Ovary (tissue), 10 donors: ENCODE measurements at places on chromosomes 16 and 17. TPM values are rescaled to one million over a fixed set of nuclear protein-coding genes. Genes with fewer than 3 reads are reported as not detected.

- DNase-seq = peak; percentile 58
These were observed 8.0 kb downstream of the SPPL2C start for GRCh38 chr17:45852535-45853297.

DNA sequence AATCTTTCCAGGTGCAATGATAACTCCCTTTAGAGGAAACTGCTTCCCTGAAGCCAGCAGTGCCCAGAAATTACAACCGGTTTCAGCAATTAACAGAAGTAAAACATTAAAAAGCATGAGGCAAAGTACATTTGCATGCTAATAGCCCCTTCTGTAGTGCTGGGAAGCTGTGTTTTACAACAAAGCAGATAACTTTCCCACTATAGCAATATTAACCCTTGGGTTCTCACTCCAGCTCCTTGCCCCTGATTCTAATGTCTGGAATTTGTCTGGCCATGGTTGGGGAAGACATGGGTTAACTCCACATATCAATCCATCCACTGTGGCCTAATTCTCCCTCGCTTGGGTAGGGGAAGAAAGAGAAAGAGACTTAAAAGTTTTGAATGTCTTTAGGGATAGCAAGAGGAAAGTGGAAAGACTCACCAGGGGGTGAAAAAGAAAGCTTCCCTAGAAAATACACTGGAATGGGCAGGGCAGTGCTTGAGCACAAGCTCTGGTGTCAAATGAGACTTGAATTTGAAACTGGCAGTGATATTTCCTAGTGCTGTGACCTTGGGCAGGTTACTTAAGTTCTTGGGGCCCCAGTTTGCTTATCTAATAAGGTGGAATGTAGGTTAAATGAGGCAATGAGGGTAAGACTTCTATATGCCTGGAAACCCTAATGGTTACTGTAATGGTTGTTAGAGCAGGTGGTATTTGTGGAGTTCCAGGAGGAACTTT, 102.0 kb downstream of the SOX9 start:
- no peak for DNase-seq

RASD1 gene
- total RNA-seq = 27.3 TPM

- no peak for DNase-seq
These were observed 36.5 kb upstream of the BCAS3 start for GRCh38 chr17:60641126-60641525.

C16orf86 gene
- total RNA-seq = 2.2 TPM

DNA sequence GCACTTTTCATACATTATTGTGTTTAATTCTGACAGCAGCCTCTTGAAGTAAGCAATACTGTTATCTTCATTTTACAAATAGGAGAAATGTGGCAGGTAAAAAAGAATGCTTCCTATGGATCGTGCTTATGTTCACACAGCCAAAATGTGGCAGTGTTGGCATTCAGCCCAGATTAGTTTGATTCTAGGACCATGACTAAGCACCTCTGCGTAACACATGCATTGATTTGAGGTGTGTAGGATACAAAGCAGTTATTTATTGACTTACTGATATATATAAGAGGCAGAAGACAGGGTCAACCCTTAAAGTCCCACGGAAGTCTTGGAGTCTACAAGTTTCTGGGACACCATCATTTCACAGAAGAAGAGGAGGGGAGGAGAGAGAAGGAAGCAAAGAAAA, 1144.4 kb upstream of the GOT2 start:
- no peak for DNase-seq

DNA sequence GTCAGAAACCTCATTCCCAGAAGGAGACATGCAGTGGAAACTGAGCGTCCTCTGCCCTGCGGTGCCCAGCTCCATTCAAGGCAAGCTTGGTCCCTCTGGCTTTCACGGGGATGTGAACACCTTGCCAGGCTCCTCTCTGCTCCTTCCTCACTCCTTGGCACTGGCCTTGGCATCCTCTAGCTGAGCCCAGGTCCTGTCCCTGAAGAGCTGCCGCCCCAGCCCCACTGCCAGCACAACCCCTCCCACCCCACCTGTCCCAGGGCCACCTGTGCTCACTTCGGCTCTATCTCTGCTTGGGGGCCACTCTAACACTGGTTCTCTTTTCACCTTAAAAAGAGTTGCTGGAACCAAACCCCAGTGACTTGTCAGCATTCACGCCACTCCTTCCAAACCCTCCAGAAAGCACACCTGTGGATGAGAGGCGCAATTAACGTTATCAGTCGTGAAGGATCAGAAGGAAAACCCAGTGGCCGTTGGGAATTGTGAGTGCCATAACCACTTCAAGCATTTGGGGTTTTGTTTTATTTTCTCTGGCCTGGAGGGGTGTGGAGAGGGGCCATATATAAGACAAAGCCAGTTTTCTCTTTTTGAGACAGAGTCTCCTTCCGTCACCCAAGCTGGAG, 103.7 kb downstream of the AXIN2 start:
- DNase-seq = no peak
